ENCODE measurements at places on chromosomes 5 and 9.

DNA sequence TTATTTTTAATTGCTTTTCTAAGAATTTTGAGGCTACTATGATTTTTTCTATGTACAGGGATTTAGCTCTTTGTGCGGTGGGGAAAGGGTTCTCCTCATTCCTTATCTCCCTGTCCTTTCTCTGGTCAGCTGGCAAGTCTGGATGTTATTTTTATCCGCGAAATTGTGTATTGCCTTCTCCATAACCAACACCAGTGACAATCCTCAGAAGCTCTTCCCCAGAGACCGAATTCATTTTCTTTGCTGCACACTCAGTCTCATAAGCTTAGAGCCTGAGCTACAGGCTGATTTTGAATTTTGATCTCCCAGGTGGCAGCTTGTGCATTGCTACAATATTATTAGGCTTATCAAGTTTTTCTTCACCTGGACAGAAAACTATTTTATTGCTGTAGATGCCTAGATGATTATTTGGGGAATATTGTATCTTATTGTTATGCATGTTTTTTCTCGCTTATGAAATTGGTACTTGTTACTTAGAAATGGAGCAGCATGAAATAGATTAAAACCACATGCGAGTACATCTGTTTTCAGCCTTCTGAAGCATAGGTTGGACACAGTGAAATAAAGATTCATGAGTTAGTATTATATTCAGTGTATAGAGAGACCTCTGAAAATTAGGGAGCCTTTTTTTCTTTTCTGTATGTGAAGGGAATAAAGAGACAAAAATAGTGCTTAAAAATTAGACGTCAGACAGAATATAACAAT, 27.3 kb downstream of the CPEB4 start:
- peaks cover 7% of the 10 kb centered on the region for H3K36me3 ChIP-seq
- H3K4me1 ChIP-seq, result peaks cover 18% of the 10 kb centered on the region
- no peak for DNase-seq
- no peak overlapping the region for H3K4me3 ChIP-seq
- H3K27me3 ChIP-seq, result no peaks in the 10 kb centered on the region

DNA sequence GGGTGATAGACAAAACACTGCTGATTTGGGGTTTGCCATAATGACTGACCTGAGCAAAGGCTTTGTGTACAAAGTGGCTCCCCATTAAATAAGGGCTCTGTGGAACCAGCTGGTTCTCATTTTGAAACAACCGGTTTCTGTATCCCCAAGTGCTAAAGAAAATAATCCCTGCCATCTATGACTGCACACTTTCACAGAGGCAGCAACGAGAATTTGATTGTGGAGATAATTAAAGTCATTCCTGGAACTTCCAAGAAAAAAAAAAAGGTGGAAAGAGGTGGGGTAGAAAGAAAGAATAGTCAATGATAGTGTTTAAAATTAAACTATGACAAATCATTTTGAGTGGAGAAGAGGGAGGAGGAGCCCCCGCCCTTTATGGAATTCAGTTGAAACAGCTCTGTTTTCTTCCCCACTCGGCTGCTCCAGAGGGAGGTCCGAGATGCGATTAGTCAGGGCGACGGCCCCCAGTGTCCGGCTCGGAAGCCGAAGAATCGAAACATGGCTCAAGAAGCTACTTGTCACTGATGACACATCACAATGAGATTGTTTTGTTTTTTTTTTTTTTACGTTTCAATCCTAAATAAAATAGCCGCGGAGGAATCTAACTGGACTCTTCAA, 38.4 kb downstream of the EBF1 start:
- peak; percentile 86 for DNase-seq
- H3K36me3 ChIP-seq, result peaks cover 3% of the 10 kb centered on the region

DNA sequence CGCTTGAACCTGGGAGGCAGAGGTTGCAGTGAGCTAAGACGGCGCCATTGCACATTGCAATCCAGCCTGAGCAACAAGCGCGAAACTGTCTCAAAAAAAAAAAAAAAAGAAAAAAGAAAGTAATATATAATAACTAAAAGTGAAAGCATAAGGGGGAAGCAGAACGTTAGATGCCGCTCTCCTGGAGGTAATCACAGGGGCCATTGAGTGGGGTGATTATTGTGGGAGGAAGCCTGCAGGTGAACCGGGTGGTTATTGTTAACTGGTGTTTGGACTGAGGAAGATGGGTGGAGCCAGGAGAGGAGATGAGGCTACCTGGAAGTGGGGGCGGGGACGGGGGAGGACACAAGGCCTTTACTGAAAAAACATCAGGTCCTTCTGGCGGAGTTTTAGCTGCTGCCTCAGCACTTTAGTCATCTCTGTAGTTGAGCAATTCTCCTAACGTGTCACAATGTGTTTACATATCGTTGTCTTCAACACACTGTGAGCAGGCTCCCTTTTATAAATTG, 5.3 kb upstream of the TJP2 start:
- H3K4me3 ChIP-seq, result no peak overlapping the region
- no peaks in the 10 kb centered on the region for H3K27me3 ChIP-seq
- H3K36me3 ChIP-seq, result no peaks in the 10 kb centered on the region
- peaks cover 13% of the 10 kb centered on the region for H3K4me1 ChIP-seq

DNA sequence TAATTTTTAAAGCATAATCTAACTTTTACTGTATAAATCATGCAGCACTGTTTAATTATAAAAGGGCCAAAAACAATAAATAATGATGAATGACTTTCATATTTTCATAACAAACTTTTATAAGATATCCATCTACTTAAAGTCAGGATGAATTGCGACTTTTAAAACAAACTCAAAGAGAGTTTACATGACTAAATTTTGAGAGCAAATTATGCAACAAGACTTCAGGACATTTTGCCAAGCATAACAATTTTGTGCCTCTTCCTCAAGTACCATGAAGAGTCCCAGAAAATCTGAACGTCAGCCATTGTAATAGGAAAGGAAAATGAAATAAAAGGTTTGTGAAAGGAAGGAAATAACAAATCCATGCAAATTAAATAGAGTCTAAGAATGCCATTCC, 24.4 kb downstream of the ERAP1 start:
- H3K4me3 ChIP-seq, result no peak overlapping the region
- peaks cover 18% of the 10 kb centered on the region for H3K4me1 ChIP-seq
- no peak overlapping the region for H3K27ac ChIP-seq
- no peaks in the 10 kb centered on the region for H3K27me3 ChIP-seq

DNA sequence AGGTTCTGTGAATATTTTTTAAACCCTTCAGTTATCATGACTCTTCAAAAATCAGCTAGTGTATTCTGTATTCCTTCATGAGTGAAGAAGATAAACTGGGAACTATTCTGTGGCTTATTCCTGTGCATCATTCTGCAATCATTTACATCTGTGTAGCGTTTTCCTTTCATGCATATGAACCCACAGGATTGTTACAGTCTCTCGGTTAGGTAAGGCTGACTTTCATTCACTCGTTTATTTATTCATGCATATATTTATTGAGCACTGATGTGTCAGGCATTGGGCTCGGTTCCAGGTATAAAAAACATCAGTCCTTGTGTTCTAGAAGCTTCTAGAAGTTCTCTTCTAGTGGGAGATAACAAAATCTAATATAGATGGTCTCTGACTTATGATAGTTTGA, 318.4 kb downstream of the MAN2A1 start:
- H3K4me3 ChIP-seq, result no peak overlapping the region
- H3K4me1 ChIP-seq, result no peaks in the 10 kb centered on the region
- H3K36me3 ChIP-seq, result no peaks in the 10 kb centered on the region
- no peaks in the 10 kb centered on the region for H3K27me3 ChIP-seq
- H3K27ac ChIP-seq, result no peak overlapping the region

DNA sequence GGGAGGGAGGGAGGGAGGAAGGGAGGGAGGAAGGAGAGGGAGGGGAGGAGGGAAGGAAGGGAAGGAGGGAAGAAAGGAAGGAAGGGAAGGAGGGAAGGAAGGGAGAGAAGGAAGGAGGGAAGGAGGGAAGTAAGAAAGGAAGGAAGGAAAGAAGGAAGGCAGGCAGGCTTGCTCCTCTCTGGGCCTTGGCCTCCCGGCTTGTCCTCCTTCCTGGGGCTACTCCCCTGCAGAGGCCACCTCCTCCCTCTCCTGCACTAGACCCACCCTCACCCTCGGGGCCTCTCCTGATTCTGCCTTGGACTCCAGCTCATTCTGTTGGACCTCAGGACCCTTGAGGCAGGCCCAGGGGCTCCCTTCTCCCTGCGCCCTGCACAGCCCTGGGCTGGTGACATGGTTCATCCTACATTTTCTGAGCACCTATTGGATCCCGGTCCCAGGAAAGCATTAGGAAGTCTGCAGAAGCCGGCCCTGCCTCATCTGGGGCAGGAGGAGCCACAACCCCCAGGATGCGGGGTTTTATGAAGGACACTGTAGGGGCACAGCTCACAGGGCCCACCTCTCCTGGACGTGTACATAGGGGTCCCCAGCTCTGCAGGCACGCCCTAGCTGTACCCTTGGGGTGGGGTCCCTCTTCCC, 23.0 kb downstream of the LHX3 start:
- H3K4me3 ChIP-seq, result no peak overlapping the region
- no peaks in the 10 kb centered on the region for H3K36me3 ChIP-seq
- H3K27me3 ChIP-seq, result peaks cover 11% of the 10 kb centered on the region
- H3K27ac ChIP-seq, result no peak overlapping the region
- no peaks in the 10 kb centered on the region for H3K4me1 ChIP-seq

DNA sequence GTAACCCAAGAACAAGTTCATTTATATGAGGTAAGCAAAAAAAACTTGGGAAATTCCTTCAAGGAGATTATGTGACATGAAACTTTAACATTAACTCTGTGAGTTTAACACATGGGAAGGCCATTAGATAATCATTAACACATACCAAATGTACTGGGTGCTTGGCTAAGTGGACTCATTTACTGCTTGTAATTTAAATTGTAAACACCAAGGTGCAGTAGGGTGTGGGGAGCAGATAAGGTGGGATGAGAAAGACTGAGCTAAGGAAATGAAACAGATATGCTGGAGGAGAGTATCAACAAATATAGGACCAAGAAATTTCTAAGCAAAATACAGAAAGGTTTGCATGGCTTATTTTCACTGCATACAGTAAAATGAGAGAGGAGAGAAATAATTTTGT, 2384.8 kb upstream of the ACO1 start:
- no peaks in the 10 kb centered on the region for H3K4me1 ChIP-seq
- no peak overlapping the region for H3K4me3 ChIP-seq
- no peak for DNase-seq
- no peak overlapping the region for H3K27ac ChIP-seq
- H3K36me3 ChIP-seq, result no peaks in the 10 kb centered on the region

DNA sequence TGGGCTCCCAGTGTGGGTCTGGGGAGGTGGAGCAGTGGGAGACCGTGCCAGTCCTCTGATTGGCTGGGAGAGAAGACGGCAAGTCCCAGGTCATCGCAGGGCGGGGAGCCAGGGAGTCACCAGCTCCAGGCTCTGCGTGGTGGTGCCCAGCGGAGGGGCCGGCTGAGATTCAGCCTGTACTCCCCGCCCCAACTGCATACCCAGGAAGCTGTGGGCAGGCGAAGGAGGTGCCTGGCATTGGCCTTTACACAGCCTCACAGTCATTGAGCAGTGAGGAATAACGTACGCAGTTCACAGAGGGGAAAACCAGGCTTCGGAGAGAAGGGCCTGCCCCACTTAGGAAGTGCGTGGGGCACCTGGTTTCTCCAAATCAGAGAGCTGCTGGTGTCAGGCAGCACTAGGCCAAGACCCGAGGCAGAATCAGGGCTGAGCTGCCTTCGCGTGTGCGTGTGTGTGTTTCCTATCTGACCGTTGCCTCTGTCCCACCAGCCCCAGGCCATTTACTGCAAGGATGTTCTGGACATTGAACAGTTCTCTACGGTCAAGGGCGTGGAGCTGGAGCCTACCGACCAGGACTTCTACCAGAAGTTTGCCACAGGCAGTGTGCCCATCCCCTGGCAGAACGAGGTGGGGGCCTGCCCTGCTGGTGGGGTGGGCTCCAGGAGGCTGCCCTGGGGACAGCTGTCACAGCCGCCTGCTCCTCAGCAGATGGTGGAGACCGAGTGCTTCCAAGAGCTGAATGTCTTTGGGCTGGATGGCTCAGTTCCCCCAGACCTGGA, 6.2 kb upstream of the PRR7 start:
- H3K27me3 ChIP-seq, result no peaks in the 10 kb centered on the region
- peak; percentile 51 for DNase-seq
- H3K36me3 ChIP-seq, result peaks cover 9% of the 10 kb centered on the region
- H3K4me1 ChIP-seq, result no peaks in the 10 kb centered on the region
- H3K4me3 ChIP-seq, result no peak overlapping the region

DNA sequence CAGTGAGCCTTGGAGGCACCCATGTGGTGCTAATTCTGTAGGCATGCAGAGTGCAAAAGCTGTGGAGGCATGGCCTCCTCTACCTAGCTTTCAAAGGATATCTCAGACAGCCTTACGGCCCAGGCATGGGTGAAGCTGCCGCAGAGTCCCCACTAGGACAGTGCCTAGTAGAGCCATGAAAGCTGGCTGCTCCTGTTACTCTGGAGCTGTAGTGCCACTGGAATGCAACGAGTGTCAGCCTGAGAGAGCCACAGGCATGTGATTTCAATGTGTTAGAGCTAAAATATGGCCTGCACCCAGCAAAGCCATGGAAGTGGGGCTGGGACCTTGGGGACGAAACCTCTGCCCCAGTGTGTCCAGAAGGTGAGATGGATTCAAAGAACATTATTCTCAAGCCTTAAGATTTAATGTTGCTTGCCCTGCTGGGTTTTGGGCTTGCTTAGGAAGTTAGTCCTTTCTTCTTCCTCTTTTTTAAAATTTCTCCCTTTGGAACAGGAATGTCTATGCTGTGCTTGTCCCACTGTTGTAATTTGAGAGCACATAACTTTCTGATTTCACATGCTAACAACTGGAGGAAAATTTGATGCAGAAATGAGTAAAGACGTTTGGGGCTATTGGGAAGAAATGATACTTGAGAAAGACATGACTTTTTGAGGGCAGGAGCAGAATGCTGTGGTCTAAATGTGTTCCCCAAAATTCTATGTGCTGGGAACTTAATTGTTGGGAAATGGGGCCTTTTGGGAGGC, 298.4 kb downstream of the PSAT1 start:
- no peaks in the 10 kb centered on the region for H3K27me3 ChIP-seq
- peaks cover 36% of the 10 kb centered on the region for H3K4me1 ChIP-seq
- no peaks in the 10 kb centered on the region for H3K36me3 ChIP-seq
- H3K27ac ChIP-seq, result no peak overlapping the region
- no peak for DNase-seq

GRCh38 chr9:70390933-70391341, 23.5 kb downstream of the KLF9 start:
- no peak overlapping the region for H3K27ac ChIP-seq
- H3K4me1 ChIP-seq, result peaks cover 13% of the 10 kb centered on the region
- no peaks in the 10 kb centered on the region for H3K27me3 ChIP-seq

- no peak for DNase-seq
- H3K4me3 ChIP-seq, result peak overlapping the region; percentile 69
- peaks cover 9% of the 10 kb centered on the region for H3K4me1 ChIP-seq
- H3K27ac ChIP-seq, result no peak overlapping the region
- H3K36me3 ChIP-seq, result no peaks in the 10 kb centered on the region
Observed at GRCh38 chr5:169637549-169638121, 560 bp downstream of the DOCK2 start.

DNA sequence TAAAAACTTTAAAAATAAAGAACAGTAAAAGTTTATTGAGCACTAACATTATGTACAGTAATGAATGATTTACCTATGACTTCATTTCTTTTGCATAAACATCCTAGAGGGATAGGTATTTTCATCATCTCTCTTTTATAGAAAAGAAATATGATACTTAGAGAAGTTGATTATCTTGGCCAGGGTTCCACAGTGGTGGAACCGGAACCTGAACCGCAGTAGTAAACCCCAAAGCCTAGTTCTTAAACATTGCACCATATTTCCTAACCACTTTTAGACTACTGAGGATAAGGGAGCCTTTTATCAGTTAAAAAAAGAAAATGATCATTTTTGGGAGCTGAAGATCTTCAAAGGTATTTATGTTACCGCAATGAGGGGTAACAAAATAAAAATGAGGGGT, 205.7 kb upstream of the SGCD start:
- H3K27me3 ChIP-seq, result no peaks in the 10 kb centered on the region
- H3K27ac ChIP-seq, result no peak overlapping the region
- no peaks in the 10 kb centered on the region for H3K36me3 ChIP-seq
- H3K4me1 ChIP-seq, result peaks cover 21% of the 10 kb centered on the region

Data from osteoblast (primary cell).